Stimulated activated CD4-positive, alpha-beta T cell treated with anti-CD3 and anti-CD28 coated beads, Interleukin-2, amount 100 ng/mL, for 24 hours (primary cell): ENCODE measurements at places on chromosomes 2 and 18.

- DNase-seq: no peak
Observed at GRCh38 chr2:142756430-142756829, 121.0 kb upstream of the KYNU start.

DNA sequence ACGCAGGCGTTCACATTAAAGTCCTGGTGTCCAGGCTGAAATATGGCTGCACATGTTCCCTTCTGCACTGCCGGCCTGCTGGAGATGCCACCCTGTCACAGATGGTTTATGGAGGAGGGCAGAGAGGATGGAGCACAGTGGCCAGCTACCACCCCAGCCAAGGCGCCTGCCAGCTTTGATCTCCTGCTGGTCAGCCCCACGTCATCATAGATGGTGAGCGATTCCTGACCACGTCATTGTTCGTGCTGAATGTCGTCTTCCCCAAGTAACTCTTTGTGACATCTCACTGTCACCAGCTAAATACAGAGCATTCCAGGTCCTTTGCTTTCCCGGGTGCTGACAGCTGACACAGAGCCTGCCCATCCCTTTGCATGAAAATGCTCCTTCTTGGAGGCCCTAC is 248.3 kb downstream of the TTC32 start:
- no peak for DNase-seq

- no peak for DNase-seq
Observed at GRCh38 chr2:19819097-19820065, 82.4 kb downstream of the TTC32 start.

DNA sequence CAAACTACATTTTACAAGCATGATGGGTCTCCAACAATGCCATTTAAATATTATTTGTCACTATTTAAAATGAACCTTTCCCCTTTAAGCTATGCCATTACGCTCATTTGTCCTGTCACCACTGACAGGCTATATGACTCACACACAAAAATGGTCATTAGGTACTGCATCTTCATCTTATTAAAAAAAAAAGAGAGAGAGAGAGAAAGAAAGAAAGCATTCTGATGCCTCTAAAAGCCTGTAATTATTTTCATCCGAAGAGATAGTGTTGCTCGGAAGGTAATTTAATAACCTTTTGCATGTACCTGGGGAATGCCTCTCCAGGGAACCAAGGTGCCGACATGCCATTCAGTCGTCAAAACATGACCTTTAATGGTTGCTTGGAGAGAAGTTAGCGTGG is 226.7 kb downstream of the ARHGAP15 start:
- DNase-seq: no peak

DNA sequence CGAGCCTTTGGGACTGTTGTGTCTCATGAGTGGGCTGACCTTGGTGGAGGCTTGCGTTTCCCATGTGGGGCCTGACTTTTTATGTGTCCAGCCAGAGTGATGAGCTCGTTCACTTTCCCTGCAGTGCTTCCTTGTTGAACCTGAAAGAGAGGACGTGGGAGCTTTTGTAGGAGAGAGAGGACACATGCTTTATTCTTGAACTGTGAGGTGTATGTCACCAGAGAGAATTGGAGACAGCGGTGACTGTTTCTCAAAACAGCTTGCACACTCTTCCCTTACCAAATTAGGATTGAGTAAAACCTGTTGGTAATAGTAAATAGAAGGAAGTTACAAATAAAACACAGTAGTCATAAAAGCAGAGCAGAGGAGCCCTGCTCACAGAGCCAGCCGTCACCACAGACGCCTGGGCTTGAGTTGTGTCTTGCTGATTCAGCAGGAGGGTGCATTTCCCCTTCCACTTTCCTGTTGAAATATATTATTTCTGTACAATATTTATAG is 60.7 kb downstream of the INPP4A start:
- no peak for DNase-seq

DNA sequence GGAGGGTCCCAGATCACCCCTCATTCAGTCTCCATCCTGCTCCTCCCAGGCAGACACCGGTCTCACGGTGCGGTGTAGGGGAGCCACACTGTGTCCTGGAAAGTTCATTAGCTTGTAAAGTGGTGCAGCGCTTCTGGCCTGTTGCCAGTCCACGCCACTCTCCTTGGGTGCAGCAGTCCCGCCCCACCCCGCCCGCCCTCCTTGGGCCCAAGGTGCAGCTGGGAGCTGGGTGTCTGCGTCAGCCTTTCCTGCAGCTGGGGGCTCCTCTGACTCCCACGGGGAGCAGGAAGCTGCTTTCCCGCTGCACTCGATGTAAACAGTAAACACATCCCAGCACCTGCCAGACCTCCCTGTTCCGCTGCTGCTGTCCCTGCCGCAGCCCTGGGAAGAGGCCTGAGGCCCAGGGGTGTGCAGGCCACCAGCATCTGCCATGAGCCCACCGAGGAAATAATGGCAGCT is 53.8 kb upstream of the ASB18 start:
- DNase-seq: no peak

- no peak for DNase-seq
Observed at GRCh38 chr18:2970772-2971659, 41.9 kb downstream of the LPIN2 start.

- DNase-seq: no peak
Observed at GRCh38 chr2:237727363-237727762, 71.2 kb upstream of the RBM44 start.

- DNase-seq: no peak
Observed at GRCh38 chr18:34970106-34970505, 71.1 kb upstream of the MAPRE2 start.

DNA sequence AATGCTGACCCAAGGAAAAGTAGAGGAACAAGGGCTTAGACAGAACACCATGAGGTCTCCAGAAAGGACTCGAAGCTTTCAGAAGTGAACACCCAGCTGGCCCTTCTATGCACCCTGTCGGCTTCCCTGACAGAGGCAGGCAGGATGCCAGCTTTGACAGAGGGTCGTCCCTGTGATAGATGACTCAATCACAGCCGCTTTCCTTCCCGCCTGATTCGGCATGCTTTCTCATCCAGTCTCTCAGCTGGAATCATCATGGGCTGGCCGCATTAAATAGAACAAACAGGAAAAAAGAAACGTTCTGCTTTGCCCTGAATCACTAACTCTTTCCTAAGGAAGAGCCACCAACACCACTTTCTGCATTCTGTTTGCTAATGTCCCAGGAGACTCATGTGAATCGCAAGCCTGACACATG is 140.3 kb upstream of the RAB12 start:
- no peak for DNase-seq

- no peak for DNase-seq
Observed at GRCh38 chr2:9336576-9337314, 86.6 kb downstream of the ITGB1BP1 start.

GRCh38 chr2:71950256-71951082 is 197.2 kb downstream of the CYP26B1 start:
- DNase-seq: no peak

DNA sequence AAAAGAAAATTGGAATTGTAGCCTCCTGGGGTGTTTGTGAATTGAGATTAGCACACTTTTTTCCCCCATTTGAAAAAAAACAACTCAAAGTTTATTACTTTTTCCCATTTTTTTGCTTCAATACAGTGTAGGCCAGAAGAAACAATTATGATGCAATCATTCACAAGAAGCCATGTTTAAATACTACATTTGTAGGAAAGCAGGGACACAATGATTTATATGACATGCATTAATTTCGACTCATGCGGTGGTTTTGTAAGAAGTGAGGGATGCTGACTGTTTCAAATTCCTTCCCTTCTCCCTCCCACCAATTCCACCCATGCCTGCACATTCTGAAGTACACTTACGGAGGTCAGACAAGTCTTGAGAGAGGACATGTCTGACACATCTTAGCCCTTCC is 774.2 kb upstream of the FSHR start:
- DNase-seq: no peak

- DNase-seq: no peak
Observed at GRCh38 chr2:160085662-160086061, 23.2 kb upstream of the PLA2R1 start.

GRCh38 chr2:71332435-71332796 is 834 bp downstream of the ZNF638 start:
- no peak for DNase-seq
